CD4-positive, alpha-beta T cell treated with Interleukin-17A for 1 hour (primary cell): ENCODE measurements at places on chromosomes 12 and 14.

GRCh38 chr14:22866874-22867273 lies 4.7 kb upstream of the LRP10 start:
- DNase-seq, result no peak

GRCh38 chr14:30115756-30116155 lies 188.1 kb upstream of the PRKD1 start:
- DNase-seq, result no peak

GRCh38 chr12:52202361-52203078 lies 10.7 kb upstream of the KRT80 start:
- no peak for DNase-seq

DNA sequence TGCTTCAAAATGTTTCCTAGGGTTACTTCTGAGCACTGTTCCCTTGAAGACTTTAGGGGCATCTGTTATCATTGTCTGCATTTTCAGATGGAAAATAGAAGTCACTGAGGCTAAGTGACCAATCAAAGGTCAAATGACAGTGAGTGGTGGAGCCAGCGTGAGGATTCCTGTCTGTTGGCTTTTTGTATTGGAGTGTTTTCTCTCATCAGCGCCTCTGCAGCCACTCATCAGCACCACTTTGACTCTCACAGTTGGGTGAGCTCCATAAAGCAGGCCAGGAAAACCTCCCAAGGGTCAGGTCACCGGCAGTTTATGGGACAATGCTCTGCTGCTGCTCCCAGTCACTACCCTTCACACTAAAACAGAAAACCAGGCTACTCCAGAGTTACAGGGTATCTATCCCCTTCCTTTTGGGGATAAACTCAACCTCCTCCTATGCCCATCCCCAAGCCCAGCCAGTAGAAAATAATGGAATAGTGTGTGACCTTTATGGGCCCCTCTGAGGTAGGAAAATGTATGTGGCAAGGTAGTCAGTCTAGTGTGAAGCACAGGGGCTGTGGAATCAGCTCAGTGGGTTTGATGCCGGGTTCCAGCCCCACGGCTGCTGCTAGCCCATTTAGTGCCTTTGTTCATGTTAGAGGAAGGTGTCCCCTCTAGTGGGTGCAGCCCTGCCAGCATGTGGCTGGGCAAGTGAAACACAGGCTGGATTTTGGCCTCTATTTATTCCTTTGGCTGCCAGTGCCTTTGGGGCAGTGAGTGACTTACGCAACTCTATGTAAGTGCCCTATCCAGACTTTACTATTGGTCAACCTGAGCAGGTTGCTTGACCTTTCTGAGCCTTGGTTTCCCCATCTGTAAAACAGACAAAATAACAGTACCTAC lies 133.8 kb upstream of the CPM start:
- DNase-seq, result no peak

- no peak for DNase-seq
Measured at GRCh38 chr14:101184104-101184455, 280.6 kb upstream of the RTL1 start.

GRCh38 chr12:87444039-87444438 lies 585.2 kb downstream of the C12orf50 start:
- DNase-seq, result no peak

- DNase-seq, result no peak
Measured at GRCh38 chr14:77559381-77559780, 57.1 kb downstream of the SPTLC2 start.

DNA sequence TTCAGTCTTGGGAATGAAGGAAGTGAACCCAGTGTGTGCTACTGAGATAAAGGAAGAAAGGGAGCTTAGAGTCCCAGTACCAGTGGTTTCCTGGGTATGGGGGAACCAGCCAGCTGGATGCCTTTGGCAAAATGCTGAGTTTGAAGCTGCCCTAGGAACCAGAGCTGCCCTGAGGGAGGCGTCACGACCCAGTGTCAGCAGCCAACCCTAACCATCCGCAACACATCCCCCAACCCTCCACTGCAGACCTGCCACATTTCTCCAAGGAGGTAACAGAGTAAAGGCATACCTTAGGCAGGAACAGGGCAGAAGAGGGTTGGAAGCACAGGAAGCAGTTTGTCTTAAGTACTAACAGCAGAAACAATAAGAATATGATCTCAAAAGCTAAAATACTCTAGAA lies 28.6 kb downstream of the PRDM4 start:
- no peak for DNase-seq

DNA sequence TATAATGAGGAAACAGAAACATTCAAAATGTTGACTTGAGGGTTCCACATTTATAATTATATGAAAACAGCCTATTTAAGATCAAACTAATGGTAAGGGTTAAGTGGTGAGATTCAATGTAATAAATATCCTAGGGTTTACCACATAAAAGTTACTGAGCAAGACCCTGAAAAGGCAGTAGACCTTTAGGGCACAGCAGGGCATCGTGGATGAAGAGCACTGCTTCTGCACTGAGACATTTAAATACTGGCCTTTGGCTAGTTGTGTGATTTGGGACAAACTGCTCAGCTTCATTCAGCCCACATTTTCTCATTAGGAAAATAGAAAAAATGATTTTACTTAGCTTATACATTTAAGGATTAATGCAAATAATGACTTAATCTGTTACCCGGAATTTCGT lies 42.0 kb downstream of the CNTN1 start:
- no peak for DNase-seq

- no peak for DNase-seq
Measured at GRCh38 chr12:48311313-48311712, 39.4 kb downstream of the ZNF641 start.

DNA sequence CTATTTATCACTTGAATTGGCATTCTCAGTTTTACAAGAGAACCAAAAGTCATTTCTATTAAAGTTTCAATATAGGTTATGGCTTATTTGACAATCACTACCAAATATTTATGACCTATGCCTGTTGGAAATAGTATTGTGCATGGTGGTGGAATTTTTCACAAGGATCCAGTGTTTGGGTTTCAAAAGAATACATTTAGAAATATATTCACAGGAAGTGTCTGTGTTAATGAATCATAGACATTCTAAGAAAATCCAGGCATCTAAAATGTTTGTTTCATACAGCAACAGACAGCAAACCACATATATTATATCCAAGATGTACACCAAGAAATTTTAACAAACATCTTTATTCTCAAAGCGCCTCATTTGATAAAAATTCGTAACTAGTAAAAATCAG lies 92.7 kb downstream of the MED13L start:
- DNase-seq, result no peak

DNA sequence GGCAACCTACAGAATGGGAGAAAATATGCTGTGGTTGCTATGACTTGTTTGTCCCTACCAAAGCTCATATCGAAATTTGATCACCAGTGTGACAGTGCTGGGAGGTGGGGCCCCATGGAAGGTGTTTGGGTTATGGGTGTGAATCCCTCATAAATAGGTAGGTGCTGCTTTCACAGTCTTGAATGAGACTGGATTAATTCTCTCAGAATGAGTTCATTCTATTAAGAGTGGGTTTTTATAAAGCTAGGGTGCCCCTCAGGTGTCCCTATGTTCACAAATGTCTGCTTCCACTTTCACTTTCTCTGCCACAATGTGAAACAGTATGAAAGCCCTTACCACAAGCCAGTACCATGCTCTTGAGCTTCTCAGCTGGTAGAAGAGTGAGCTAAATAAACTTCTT lies 133.5 kb downstream of the CPNE8 start:
- peak; percentile 38 for DNase-seq

- no peak for DNase-seq
Measured at GRCh38 chr12:71477609-71478008, 38.0 kb downstream of the LGR5 start.

- no peak for DNase-seq
Measured at GRCh38 chr14:54737132-54737711, 165.4 kb downstream of the GCH1 start.

- no peak for DNase-seq
Measured at GRCh38 chr12:132651444-132652100, 33.0 kb downstream of the P2RX2 start.

- DNase-seq, result peak; percentile 45
Measured at GRCh38 chr14:69090187-69090789, 62.6 kb downstream of the DCAF5 start.

GRCh38 chr12:112738531-112738930 lies 53.0 kb upstream of the RPH3A start:
- no peak for DNase-seq

DNA sequence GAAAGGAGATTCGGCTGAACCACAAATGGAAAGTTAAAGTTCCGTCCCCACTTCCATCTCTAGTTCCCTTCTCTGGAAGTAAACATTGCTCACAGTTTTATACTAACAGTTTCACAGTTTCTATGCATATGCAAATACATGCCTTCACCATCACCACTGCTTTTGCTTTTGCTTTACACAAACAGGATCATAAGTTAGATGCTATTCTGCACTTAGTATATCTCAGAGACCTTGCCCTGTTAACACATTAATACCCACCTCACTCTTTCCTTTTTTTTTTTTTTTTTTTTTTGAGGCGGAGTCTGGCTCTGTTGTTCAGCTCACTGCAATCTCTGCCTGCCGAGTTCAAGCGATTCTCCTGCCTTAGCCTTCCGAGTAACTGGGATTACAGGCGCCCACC lies 890 bp downstream of the TEP1 start:
- peak; percentile 52 for DNase-seq

DNA sequence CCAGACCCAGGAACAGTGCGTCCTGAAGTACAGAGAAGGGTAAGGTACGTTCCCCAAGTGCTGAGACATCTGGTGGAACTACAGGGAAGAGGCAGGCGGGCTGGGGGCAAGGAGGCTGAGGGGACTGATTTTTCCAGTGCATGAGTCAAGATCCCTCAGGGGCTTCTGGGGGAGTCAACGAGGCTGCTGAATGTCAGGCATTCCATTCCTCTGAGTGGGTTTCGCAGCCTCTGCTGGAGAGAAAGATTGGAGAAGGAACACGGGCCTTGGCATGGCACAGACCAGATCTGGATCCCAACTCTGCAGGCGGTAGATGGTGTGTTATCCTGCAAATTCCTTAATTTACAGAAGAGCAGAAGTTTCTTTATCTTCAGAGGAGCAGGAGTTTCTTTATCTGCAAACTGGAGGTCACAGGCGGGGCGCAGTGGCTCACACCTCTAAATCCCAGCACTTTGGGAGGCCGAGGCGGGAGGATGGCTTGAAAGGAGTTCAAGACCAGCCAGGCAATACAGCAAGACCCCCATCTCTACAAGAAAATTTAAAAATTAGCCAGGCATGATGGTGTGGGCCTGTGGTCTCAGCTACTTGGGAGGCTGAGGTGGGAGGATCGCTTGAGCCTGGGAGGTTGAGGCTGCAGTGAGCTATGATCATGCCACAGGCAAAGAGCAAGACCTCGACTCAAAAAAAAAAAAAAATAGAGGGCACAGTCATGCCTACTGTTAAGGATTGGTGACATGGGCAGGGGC lies 132.6 kb upstream of the MAP1LC3B2 start:
- no peak for DNase-seq

- no peak for DNase-seq
Measured at GRCh38 chr12:65205886-65206285, 36.5 kb downstream of the LEMD3 start.

DNA sequence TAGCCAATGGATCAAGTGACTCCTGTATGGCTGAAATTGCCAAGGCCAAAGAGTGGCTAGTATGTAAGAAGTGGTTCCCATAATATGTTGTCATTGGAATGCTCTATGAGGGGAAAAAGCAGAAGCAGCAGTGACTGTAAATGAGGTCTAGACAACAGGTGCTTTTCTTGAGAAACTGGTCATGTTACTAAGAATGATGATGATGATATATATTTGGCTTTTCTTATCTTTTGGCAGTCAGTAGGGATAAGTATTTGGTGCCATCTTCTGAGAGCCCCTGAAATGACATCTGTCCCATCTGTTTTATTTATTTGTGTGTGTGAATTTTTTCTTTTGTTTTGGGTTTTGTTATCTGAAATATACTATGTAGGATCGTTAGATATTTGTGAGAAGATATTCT lies 141.7 kb downstream of the SYT1 start:
- no peak for DNase-seq

DNA sequence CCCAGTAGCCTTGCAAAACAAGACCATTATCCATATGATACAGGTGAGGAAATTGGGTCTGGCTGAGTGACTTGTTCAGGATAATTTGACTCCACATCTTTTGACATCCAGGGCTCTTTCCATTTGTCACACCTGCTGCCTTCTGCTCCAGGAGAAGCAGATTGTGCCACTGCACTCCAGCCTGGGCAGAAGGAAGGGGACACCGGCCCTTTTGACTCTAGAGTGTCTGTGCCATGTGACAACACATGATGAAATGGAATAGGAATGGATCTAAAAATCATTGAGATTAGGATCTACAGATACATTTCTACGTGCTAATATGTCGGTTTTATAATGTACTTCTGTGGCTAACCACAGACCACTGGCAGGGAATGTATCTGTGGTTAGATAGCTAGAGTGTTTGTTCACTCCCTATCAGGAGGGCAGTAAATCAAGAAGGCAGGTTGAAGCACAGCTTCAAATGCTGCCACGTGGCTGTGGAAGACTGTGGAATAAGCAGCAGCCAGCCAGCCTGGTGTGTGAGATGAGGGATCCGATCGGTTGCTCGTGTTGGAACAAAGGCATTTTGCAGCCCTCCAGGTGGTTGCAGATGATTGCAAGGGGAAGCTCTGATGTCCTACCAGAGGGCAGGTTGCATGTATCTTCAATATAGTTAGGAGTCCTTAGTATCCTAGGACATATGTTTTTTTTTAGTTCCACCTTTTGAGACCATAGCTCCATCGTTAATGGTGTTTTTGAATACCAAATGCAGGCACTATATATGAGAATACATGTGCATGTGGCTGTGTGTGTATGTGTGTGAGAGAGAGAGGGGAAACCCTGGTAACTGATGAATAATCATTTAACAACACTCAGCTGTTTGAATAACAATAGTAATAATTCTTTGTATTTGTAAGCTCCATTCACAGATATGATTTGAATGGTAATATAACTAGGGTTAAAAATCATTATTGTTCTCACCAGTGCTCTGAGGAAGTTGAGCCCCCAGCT lies 28.6 kb downstream of the EML1 start:
- peak; percentile 16 for DNase-seq

DNA sequence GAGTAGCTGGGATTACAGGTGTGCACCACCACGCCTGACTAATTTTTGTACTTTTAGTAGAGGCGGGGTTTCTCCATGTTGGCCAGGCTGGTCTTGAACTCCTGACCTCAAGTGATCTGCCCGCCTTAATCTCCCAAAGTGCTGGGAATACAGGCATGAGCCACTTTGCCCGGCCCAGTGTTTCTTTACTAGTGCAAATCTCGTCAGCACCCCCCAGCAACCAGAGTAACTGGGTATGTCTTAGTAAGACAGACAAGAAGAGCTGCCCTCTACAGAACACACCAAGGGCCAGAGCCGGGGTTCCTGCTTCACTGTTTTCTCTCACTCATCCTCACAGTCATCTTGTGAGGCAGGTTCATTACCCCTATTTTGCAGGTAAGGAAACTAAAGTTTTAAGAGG lies 78.5 kb upstream of the GPR68 start:
- no peak for DNase-seq

- DNase-seq, result no peak
Measured at GRCh38 chr12:14714437-14714836, 18.0 kb upstream of the GUCY2C start.

- DNase-seq, result no peak
Measured at GRCh38 chr12:122403115-122403770, 19.2 kb downstream of the CLIP1 start.

- DNase-seq, result peak; percentile 62
Measured at GRCh38 chr12:29148911-29149690, at the start of gene FAR2. TSS of gene FAR2 (plus strand) at chr12:29149278. CDS start at chr12:29270450, 121,172 bp downstream.

- DNase-seq, result no peak
Measured at GRCh38 chr14:105118646-105119407, 49.7 kb downstream of the JAG2 start.

GRCh38 chr12:124797321-124797720 lies 66.3 kb downstream of the SCARB1 start:
- DNase-seq, result no peak
